ENCODE measurements at places on chromosomes 16 and 17.
A peak's percentile ranks its signal among the peaks of the same experiment; 100 is the strongest.

DNA sequence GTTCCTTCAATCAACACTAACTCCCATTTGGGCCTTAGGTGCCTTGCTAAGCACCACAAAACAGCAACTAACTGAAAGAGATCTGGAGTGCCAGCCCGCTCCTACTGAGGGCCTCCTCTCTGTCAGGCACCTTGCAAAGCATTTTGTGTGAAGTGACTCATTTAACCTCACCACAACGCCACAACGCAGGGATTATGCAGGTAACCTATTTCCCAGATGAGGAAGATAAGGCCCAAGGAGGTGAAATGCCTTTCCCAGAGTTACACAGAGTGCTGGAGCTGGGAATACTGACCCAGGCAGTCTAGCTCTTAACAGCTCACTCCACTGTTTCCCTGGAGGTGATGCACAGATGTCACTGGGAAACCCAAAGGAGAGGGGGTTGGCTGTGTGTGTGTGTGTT, 32.8 kb downstream of the DRC3 start:
- DNase-seq, result no peak

- no peak for DNase-seq
These were observed 17.3 kb upstream of the CNEP1R1 start for GRCh38 chr16:50007744-50008143.

- no peak for DNase-seq
These were observed 101.6 kb downstream of the CDH8 start for GRCh38 chr16:61934601-61935000.

DNA sequence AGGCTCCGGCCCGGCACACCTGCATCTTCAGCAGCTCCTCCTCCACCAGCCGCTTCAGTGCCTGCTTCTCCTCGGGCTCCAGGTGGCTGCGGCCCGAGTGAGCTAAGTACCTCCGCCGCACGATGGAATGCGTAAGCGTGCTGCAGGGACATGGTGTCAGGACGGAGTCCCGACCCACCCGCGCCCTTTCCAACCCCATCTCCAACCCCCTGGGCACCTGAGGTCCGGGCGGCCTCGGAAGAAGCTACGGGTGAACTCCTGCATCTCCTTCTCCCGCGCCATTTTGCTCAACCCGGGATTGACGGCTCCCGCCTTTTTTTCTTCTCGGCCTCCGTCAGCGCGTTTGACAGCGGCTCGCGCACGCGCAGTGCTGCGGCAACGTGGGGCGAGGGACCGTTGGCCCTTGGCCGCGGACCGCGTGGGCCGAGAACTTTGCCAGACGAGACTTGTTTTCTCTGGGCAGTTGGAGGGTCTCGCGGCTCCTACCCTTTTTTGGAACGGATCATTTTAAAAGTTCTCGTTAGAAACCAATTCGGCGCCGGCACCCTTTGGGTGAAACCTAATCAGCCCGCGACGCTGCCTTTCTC, at the start of gene HIRIP3:
Gene HIRIP3 (minus strand): TSS at position 294 of the 587 bp plus-strand sequence. CDS start 12 bp downstream, at position 282.
- peak; percentile 69 for DNase-seq

GRCh38 chr16:78034530-78034929, 12.2 kb downstream of the CLEC3A start:
- no peak for DNase-seq

Data from activated T-helper 1 cell treated with anti-CD3 and anti-CD28 coated beads, Interleukin-2, amount 50 U/mL, for 16 hours (primary cell).